Spleen (tissue), 13 donors: ENCODE measurements at places on chromosomes 7 and 10. TPM values are rescaled to one million over a fixed set of nuclear protein-coding genes. Genes with fewer than 3 reads are reported as not detected.

DNA sequence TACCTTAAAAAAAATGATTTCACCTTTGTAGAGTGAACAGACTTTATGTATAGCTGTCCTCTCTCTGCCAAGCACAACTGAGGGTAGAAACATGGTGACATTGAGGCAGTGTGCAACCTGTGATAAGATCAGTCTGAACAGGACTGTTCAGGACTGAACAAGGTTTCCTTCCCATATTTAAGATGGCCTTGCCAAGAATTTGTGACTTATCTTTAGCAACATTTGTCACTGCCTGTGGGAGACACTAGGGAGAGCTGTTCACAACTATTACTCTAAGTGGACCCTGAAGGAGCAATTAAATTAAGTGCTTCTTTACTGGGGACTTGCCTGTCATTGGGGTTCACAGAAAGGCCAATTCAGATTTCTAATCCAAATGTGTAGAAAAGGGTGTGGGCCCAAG is 6.7 kb downstream of the OR13A1 start:
- no peak for DNase-seq

Gene TES
- 32.9 TPM for polyA plus RNA-seq

Gene TMEM225B
- polyA plus RNA-seq = 0.91 TPM

- peak; percentile 23 for DNase-seq
Observed at GRCh38 chr7:152866791-152867501, 107.4 kb downstream of the ACTR3B start.

Gene ABHD11
- polyA plus RNA-seq = 17.6 TPM

DNA sequence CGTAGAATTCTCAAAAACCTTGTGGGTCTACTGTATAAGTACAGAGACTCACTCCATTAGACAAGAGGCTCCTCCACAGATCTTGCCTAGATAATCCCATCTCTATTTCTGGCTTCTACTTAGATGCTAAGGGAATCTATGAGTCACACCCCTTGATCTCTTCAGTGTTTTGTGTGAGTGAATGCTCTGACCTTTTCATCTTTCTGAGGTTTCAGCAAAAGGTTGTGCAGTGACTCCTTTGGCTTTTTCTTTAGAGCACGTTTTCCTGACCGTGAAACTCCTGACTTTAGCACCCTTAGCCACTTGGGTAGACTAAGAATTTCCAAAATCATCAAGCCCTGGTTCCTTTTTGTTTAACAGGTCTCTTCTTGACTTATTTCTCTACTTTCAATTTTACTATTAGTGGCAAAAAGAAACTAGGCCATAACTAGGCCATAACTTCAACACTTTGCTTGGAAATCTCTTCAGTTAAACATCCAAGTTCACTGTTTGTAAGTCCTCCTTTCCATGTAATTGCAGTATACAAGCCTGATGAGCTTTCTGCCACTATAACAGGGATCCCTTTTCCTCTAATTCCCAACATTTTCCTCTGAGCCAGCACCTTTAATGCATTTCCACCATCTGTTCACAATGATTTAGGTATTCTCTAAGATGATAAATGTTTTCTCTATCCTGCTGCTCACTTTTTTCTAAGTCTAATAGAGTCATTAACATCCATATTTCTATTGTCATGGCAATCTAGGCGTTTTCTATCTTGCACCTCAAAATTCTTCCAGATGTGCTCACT is 19.4 kb downstream of the COPG2 start:
- no peak for DNase-seq

- no peak for DNase-seq
Observed at GRCh38 chr7:106493041-106493731, 167.8 kb downstream of the CCDC71L start.

GRCh38 chr10:53645951-53646350 is 873.4 kb upstream of the MBL2 start:
- no peak for DNase-seq

GRCh38 chr7:131670406-131670805 is 114.0 kb upstream of the PODXL start:
- DNase-seq = no peak

DNA sequence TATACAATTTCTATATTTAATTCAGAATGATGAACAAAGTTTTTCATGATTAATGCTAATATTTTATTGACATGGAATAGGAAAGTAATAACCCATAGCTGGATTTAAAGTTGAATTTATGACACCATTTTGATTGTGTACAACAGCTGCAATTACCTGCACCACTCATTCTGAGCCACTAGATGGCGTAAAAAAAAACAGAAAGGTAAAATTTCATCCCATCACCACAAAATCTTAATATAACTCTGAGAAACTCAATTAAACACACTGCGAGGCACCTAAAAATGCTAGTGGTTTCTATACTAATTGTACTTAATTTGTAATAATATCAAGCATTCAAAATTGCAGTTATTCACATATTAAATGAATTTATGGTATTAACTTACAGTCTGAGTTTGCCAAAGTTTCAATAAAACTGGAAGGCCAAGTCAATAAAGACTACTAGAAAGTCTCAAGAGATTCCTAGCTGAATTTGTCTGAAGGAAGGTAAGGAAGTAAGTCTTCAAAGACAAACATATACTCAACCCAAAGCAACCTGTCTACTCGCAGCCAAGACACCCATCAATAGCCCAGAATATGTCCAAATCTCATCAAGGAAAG is 182.5 kb downstream of the SKAP2 start:
- no peak for DNase-seq

Gene OR2A42
- polyA plus RNA-seq = 0.15 TPM
